ENCODE measurements at places on chromosomes 4 and X.

GRCh38 chr4:86892636-86892960 lies 376 bp upstream of the C4orf36 start:
- no peak for DNase-seq

DNA sequence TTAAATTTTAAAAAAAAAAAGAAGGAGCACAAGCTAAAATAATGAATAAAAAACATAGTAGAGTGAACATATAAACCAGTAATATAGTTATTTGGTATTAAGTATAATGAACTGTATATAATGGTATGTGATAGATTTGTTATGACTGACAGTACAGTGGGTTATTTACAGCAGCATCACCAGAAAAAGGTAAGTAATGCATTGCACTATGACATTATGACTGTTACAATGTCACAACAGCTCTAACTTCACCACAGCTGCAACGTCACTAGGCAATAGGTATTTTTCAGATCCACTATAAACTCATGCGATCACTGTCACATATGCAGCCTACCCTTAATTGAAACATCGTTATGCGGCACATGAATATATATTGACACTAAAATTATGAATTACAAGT lies 72.5 kb downstream of the COX7B2 start:
- no peak for DNase-seq

- DNase-seq, result no peak
Observed at GRCh38 chr4:165355900-165356300, 22.9 kb upstream of the CPE start.

GRCh38 chr4:1855333-1856070 lies 454 bp downstream of the LETM1 start:
- DNase-seq, result no peak

DNA sequence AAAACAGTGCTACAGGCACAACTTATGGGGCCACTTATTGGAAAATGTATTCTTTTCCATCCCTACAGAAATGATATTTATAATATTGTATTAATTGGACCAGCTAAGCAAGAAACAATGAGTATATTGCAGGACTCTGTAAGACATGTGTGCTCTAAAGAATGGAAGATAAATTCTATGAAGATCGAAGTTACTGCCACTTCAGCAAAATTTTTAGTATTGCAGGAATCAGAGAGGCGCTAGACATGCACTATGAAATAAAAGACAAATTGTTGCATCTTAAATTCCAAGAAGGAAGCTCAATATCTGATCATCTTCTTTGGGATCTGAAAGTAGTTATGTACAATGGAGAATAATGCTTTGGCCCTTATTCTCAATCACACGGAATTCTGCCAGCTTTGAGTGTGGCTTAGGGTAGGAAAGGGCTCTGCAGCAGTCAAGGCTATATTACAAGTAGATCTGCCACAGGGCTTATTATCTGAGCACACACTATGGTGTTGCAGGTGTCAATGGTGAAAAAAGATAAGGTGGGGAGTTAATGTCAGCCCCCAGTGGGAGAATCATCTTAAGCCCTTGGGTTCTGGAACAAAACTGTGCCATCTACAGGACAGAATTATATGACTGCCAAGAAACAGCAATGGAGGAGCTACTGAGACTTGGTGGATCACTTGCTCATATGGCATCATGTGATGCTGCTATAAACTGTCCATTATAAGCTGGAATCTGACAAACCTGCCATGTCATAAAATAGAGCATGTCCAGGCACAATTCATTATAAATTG lies 334.0 kb upstream of the NDST3 start:
- DNase-seq, result no peak

DNA sequence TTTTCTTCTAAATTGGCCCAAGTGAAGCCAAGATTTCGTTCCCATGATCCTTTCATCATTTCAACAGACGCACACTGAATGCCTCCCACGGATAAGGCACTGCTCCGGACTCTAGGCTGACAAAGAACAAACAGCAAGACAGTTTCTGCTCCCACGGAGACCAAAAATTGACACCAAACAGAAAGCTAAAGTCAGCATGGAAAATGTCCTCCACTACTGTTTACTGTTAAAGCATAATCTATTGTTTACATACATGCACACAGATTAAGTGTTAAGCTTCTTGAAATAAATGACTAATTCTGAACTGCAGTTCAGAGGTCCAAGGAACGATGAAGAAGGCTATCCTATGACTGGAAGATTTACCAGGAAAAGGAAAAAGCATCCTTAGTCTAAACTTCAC lies 199.6 kb downstream of the AASDH start:
- DNase-seq, result no peak

DNA sequence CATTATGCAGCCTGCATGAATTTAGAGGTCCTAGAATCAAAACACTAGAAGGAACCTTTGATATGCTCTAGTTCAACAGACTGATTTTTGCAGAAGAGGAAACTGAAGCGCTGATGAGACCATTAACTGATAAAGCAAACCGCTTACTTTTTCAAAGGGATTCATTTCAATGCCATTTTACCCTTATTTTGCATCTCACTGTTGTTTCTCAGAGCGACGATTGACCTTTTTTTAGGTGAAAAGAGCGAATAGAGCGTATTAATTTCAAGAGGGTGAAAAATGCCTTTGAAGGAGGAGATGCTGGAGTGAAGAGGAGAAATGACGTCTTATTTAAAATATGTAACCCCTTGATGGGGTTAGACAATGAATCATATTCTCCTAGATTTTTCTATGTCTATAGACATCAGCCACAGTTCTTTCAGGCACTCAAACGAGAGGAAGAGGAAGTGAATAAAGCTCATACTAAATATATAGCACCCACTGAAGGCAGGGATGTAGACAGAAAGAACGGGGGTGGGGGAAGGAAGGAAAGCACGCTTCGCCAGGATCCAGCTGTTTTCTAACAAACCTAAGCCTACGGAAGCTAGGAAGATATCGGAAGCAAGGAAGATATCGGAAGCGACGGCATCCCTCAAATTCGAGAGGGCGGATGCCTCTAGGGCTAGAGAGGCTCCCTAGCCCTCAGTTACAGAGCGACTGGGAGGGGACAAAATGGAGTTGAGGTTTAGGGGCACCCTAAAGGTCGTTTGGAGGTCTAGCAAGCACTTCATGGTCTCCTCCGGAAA lies 848 bp downstream of the ACSL4 start:
- no peak for DNase-seq
